ENCODE measurements at places on chromosomes 1 and 21.

GRCh38 chr1:244850099-244850852 is 14.1 kb downstream of the HNRNPU start:
- no peak for DNase-seq

DNA sequence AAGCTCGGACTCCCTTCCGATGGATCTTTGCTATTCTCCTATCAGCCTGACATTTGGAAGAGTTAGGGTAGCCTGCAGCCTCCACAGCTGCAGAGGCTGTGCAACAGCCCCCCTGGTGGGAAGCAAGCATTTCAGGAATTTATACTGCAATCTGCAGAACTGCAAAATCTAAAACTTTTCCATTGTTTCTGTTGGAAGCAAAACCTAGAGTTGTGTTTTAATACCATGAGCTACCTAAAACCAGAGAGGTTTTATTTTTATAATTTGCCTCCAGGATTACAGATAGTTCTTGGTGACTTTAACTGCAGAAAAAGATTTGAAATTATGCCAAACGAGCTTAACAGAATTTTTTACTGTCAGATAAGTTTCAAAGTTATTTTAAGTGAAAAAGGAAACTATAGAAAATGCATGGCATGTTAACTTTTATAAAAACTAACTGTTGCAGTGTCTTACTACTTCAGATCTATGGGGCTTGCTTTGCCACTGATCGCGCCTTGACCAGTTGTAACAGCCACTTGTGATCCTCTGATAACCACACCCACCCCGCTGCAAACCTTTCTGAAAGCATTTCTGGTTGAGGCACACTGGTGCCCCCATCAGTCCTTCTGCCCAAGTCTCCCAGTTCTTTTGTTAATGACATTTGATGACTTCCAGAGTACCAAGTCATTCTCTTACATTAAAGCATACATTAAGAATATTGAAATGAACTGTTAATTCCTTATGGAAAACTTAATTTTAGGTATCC is 64.8 kb downstream of the PRDM2 start:
- DNase-seq: no peak

GRCh38 chr1:162213281-162213912 is 143.9 kb downstream of the NOS1AP start:
- DNase-seq: peak; percentile 60

GRCh38 chr1:225437710-225438437 is 10.0 kb upstream of the LBR start:
- DNase-seq: no peak

DNA sequence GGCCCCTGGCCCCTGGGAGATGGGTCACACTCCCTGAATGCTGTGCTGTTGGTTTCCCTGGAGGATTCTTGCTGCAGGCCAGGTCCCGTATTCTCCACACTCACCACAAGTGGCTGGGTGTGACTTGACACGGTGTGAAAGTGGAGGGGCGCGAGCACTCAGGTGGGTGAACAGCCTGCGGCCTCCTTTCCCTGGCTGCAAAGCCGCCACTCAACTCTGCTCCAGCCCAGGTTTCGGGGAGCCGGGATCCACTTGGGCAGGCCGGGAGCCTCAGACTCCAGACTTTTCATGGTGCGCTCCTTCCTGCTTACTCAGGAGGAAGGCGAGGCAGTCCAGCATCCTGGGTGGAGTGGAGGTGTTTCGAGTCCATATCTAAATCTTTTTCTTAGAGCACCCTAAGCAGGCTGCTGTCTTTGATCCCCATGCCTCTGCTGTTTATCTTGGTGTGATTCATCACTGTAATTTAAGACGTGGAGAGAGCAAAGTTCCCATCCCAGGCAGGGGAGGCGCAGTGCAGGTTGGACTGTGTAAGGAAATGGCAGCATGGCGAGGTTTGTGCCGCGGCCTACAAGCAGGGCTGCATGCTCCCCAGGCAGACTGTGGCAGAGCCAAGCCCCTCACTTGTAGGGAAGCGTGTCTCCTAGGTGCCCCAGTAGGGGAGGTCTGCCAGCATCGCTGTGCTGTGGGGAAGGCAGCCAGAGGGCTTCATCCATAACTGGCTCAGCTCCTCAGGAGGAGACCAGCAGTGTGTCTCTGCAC is 29.6 kb downstream of the VANGL1 start:
- no peak for DNase-seq

GRCh38 chr1:19643121-19643520 is 990 bp upstream of the NBL1 start:
- DNase-seq: no peak

GRCh38 chr1:9600861-9601834 is 12.4 kb downstream of the TMEM201 start:
- DNase-seq: no peak

DNA sequence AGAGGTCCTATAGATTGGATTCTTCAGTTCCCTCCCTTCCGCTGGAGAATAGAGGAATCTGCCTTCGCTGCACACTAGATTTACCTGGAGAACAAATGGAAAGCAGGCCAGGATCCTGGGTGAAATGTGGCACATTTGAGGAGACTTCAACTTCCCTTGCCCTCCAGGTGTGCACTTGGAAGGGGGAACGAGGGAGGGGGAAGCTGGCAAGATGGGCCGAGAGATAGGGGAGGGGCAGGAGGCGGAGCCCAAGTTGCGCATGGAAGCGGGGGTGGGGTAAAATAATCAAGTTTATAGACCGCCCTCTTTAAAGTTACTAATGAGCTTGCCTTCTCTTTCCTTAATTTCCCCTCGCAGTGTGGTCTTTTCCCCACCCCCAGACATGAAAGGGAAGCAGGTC is 155.7 kb upstream of the CAMK1G start:
- no peak for DNase-seq

DNA sequence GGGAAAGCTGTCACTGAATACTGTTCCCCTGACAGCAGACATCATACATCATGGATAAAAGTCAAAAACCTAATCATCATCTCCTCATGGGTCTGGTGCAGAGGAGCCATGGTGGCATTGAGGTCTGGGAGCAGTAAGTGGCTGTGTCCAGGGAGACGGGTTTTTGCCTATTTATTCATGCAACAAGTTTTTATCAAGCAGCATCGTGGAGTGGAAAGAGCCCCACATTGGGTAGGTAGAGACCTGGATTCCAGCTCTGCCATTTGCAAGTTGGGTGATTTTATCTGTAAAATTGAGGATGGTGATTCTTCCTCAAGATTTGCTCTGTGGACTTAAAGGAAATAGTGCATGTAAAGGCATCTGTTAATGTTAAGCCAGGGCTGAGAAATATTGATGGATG is 4.2 kb downstream of the CACHD1 start:
- DNase-seq: no peak

DNA sequence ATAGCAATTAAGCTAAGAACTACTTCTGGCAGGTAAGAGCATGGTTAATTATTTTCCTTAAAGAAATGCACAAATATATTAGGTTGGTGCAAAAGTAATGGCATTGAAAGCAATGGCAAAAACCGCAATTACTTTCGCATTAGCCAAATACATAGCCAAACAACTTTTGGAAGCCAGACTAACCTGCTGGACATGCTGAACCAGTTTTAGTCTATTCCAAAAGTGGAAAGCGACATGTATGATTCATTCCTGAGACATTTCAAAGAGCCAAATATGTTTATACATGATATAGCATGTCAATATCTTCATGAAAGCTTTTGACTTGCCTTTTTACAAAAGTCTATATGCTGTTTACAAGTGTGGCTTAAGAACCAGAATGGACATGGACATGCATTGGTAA is 23.4 kb upstream of the DR1 start:
- no peak for DNase-seq

GRCh38 chr1:159443066-159443750 is 3.7 kb downstream of the OR10J1 start:
- no peak for DNase-seq

- peak; percentile 34 for DNase-seq
Observed at GRCh38 chr1:95438218-95438948, 204.4 kb downstream of the RWDD3 start.

DNA sequence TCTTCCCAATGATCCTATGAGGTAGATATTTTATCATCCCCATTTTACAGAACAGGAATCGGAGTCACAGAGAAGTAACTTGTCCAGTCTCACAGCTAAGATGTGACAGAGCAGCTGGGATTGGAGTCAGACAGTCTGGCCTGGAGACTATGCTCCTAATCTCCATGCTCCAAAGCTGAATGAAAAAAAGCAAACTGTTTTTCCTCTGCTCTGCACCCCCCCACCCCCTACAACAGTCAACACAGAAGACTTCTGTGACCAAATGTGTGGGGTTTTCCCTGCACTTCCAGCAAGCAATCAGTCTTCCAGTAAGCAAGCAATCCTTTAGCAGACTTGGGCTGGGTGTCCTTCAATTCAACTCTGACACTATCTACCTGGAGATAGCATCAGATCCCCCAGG is 33.2 kb downstream of the KIRREL1 start:
- no peak for DNase-seq

DNA sequence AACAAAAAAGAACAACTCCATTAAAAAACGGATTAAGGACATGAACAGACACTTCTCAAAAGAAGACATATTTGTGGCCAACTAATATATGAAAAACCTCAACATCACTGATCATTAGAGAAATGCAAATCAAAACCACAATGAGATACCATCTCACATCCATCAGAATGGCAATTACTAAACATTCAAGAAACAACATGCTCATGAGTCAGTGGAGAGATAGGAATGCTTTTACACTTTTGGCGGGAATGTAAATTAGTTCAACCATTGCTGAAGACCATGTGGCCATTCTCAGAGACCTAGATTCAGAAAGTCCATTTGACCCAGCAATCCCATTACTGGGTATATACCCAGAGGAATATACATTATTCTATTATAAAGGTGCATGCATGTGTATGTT is 1442.6 kb upstream of the B3GALT2 start:
- no peak for DNase-seq

GRCh38 chr1:229229137-229229720 is 41.7 kb upstream of the RAB4A start:
- DNase-seq: peak; percentile 56

- no peak for DNase-seq
Observed at GRCh38 chr1:8926707-8927694, 18.7 kb upstream of the CA6 start.

- no peak for DNase-seq
Observed at GRCh38 chr1:19885821-19886220, 3.6 kb downstream of the OTUD3 start.

GRCh38 chr1:35574125-35574654 is 1.1 kb downstream of the TFAP2E start:
- DNase-seq: peak; percentile 49

GRCh38 chr1:116572771-116573430 is 2.1 kb upstream of the CD58 start:
- no peak for DNase-seq

GRCh38 chr1:24125456-24125855 is 13.5 kb upstream of the MYOM3 start:
- no peak for DNase-seq

GRCh38 chr1:182003953-182004586 is 57.4 kb downstream of the ZNF648 start:
- DNase-seq: no peak

- DNase-seq: no peak
Observed at GRCh38 chr1:23441446-23442148, 17.0 kb upstream of the TCEA3 start.

DNA sequence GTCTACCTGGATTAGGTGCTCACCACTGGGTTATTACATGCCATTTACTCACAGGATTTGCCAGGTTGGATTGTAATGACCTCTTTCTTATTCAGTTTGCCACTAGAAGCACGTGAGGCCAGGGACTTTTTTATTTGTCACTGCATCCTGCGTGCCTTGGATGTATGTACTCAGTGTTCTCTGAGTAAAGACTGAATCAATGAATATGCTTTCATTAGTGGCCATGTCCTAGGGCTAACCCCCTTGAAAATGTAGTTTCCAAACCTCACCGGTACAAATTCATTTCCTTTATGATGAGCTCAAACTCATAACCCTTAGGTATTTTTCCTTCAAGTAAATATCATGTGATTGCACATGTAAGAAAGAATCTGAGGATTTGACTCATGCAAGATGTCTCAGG is 1.3 kb upstream of the ZP4 start:
- no peak for DNase-seq

DNA sequence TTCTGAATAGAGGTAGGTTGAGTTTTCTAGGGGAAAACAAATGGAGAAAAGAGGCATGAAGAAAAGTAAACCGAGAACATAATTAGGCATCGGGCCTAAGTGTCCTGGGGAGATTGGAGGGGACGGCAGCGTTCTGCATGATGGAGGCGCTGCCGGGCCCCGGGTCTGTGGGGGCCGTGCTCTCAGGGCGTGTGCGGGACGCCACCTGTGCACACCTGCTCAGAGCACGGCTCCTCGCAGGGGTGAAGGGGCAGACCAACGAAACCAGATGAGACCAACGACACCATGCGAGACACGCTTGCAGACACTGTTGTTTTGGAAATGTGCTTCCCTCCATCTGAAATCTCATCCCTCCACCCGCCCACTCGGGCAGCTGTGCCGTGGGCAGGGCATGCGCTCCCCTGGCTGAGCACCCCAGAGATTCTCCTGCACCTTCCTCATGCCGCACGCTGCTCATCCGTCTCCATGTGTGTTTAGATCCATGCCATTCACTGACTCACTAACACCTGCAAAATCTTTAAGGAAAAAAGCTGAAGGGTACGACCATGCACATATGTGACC is 28.2 kb upstream of the TRAPPC10 start:
- no peak for DNase-seq

- DNase-seq: no peak
Observed at GRCh38 chr1:162023181-162023546, 505 bp downstream of the OLFML2B start.

GRCh38 chr1:43061757-43062156 is 103.1 kb upstream of the SLC2A1 start:
- DNase-seq: no peak

GRCh38 chr1:4273243-4273642 is 373.2 kb upstream of the C1orf174 start:
- no peak for DNase-seq

DNA sequence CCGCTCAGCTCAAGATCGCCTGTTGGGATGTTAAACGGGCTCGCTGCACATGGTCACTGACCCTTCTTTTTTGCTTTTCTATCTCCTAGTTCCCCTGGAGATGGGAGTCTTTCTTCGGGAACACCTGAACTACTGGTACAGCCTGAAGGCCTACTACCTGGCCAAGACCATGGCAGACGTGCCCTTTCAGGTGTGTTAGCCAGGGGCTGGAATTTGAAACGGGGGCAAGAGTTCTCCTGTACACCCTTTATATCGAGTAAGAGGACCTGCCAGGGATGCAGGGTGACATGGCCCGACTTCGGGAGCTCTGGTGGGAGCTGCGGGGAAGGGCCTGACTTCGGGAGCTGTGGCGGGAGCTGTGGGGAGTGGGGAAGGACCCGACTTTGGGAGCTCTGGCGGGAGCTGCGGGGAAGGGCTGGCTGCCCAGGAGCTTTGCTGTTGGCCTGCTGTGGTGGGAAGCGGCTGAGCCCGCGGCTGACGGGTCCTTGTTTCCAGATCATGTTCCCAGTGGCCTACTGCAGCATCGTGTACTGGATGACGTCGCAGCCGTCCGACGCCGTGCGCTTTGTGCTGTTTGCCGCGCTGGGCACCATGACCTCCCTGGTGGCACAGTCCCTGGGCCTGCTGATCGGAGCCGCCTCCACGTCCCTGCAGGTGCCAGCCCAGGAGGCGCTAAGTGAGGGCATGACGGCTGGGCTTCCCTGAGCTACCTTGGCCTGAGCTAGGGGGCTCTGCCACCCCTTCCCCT is 24.0 kb downstream of the TFF3 start:
- no peak for DNase-seq

GRCh38 chr1:11284784-11285183 is 11.8 kb downstream of the UBIAD1 start:
- no peak for DNase-seq

GRCh38 chr1:161082996-161083747 is 6.2 kb downstream of the NECTIN4 start:
- no peak for DNase-seq
